Caudate nucleus (tissue), 63 donors: ENCODE measurements at places on chromosomes 1 and 21.

DNA sequence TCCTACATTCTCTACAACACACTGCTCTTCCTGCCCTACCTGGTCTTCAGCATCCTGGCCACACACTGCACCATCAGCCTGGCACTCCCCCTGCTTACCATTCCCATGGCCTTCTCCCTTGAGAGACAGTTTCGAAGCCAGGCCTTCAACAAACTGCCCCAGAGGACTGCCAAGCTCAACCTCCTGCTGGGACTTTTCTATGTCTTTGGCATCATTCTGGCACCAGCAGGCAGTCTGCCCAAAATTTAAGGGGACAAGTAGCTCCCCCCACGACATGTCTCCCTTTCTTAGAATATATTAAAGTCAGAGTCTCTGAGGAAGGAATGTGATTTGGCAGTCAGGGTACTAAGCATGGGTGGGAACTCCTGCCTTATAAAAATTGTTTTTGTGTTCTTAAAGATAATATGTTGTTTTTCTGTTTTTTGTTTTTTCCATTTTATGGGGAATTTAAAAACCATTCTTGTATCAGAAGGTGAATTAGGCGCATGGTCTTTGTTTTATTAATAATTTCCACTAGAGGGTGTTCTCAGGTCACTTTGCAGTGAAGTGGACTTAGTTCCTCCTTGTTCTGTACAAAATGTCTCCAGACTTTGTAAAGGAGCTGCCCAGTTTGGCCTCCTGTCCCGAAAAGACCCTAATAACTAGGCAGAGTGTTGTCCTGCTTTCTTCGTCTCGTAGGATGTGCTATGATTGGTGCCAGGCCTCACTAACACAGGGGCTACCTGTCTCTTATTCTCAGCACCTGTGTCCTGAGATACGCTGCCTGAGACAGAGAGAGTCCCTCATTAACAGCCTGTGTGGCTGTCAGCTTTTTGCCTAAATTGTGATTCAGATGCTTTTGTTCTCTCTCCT, 13.1 kb downstream of the UBIAD1 start:
- DNase-seq = no peak

GRCh38 chr1:21246905-21247642, 43.2 kb downstream of the ECE1 start:
- DNase-seq = no peak

- no peak for DNase-seq
Observed at GRCh38 chr1:38690790-38691449, 168.7 kb downstream of the RRAGC start.

DNA sequence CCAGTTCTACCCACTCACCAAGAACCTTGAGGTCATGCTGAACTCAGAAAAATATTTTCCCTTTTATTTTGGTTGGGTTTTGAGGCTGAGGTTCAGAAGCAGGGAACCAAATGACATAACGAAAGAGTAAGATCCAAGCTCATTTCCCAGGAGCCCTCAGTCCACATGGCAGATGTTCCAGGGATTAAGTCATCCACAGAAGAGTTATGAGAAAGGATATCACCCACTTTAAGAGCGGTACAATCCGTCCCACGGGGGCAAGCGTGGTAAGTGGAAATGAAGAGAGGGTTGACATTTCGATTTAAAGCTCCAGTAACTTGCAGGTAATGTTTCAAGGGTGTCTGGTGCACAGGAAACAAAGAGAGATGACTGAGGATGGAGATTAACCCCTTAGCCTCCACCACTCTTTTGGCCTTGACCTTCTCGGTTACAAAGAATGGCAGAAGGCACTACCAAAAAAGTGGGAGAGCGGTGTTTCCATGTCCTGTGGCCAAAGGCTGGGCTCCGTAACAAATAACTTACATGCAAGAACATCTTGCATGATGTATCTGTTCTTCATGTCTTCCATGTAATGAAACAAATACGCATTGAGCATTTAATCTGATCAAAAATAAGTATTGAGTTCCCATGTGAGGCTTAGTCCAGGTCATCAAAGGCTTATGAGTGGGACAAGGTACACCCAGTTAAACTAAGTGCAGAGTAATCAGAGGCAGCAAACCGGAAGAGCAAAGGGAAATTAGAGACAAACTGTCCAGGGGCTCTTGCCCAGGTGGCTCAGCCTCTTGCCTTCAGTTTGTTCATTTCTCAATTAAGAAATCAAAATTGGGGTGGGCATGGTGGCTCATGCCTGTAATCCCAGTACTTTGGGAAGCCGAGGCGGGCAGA, 241.4 kb downstream of the TOMM20 start:
- no peak for DNase-seq

DNA sequence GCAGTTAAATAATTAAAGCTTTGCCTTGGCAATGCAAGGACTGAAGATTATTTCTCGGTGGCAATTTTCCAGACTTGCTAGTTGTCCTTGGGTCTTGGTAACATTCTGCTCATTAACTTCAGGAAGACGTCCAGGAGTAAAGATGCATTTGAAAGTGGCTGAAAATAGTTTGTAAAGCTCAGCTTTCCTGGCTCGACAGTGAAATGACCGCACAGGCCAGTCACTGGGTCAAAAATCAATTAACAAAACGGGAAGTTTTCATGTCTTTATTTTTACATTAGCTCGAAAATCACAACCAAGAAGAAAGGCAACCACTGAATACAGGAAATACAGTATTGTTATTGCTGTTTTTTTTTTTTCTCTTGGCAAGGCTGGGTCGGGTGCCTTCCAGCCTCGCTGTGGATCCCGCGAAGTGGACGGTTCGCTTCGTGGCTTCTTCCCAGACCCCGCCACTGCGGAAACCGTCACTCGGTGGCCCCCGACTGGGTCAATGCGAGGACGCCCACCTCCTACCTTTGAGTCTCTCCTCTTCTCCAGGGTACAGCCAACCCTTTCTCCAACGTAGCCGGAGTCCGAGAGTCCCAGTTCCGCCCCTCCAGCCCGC, 479 bp upstream of the SNX7 start:
- no peak for DNase-seq

DNA sequence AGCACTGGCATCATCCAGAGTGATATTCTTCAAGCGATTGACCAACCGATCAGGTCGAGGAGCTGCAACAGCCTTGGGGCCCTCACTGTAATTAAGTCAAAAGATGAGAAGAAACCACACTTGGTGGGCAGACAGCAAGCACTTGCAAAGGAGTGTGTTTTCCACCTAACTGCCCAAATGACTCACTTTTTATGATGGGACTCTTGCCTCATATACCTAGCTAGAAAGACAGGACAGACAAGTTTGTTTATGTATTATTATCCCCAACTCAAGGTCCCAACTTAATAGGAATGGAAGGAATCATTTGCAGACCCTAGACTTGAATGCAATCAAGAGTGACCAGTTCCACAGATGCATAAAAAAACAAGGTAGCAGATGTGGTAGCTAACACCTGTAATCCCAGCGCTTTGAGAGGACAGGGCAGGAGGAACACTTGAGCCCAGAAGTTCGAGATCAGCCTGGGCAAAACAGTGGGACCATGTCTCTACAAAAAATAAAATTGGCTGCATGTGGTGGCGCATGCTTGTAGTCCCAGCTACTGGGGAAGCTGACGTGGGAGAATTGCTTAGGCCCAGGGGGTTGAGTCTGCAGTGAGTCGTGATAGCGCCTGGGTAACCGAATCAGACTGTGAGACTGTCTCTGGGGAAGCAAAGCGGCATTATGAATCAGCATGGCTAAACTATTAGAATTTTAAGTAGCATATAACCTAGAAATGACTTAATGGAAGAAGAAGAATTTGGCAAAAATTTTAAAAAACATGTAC, 2.3 kb upstream of the NRAS start:
- no peak for DNase-seq

- no peak for DNase-seq
Observed at GRCh38 chr1:91283421-91283726, 121.3 kb downstream of the HFM1 start.

DNA sequence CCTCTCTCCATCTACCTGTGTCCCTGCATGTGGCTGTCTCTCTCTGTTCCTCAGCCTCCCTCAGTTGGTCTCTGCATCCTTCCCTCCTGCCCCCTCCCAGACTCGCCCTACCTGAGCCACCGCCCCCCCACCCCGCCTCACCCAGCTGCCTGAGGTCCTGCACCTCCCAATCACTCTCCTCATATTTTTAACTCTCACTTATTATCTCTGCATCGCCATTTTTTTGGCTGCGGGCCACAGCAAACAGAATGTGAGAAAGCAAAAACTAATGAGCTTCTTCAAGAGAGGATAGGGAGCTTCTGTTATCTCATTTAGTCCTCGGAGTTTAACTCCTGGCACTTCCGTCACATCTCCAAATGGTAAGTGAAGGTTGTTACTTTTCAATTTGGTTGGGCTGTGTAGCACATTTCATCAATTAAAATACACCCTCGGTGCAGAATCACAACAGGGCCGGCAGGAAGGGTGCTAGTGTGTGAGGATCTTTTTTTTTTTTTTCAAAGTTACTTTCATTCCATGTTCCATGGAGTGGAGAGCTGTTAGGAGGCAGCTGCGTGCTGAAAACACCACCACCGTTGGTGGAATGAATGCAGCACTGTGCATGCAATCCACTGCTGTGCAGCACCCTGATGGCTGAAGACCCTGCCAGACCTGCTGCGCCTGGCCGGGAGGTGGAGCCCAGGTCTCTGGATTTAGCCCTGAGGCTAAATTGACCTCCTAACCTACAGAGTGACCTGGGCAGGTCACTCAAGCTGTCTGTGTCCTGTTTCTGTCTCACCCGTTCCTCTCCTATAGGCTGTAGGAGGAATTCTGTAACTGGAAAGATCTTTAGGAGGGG, 157.2 kb upstream of the NFIA start:
- no peak for DNase-seq

DNA sequence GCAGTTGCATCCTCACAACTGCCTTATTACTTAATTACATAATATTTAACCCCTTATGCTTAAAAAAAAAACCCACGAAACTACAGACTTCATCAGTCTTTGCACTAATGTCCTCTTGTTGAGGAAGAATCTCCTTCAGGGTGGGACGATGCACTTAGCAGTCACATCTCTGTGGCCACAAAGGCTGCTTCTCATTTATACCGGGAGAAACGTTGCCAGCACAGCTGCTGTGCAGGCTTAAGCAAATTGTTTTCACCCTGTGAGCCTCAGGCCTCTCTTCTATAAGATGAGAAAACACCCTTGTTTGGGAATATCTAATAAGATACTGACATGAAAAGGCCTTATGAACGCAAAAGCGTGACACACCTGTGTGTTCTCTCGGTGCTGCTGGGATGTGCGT, 2.9 kb upstream of the OBSCN start:
- DNase-seq = no peak

- no peak for DNase-seq
Observed at GRCh38 chr1:25564777-25565574, 21.6 kb downstream of the LDLRAP1 start.

DNA sequence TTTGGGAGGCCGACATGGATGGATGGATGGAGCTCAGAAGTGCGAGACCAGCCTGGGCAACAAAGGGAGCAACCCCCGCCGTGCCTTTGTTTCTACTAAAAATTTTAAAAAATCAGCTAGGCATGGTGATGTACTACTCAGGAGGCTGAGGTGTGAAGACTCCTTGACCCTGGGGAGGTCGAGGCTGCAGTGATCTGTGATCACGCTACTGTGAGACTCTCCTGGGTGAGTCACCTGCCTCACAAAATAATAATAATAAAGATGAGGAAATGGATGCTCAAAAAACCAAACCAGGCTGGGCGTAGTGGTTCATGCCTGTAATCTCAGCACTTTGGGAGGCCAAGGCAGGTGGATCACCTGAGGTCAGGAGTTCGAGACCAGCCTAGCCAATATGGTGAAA, 19.2 kb downstream of the DSTYK start:
- no peak for DNase-seq
